GM23338 (cell line): ENCODE measurements at places on chromosomes 11 and 22.

GRCh38 chr11:92297567-92298553 is 73.2 kb downstream of the FAT3 start:
- DNase-seq = no peak

DNA sequence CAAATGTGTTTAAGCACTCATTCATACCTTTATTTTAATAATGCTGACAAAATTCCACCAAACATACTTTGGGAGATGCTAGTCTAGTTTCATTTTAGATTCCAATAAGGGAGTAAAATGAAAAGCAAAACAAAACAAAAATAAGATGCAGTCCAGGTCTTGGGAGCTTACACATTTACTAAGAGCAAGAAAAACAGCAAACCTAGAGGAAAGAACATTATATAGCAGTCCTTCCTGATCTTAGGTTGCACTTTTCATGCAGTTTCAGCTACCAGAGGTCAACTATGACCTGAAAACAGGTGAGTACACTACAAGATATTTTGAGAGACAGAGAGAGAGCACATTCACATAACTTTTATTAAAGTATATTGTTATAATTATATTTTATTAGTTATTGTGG is 1100.9 kb downstream of the DLG2 start:
- peak; percentile 36 for DNase-seq

- DNase-seq = peak; percentile 82
Observed at GRCh38 chr11:63918507-63919191, 1.7 kb upstream of the RCOR2 start.

DNA sequence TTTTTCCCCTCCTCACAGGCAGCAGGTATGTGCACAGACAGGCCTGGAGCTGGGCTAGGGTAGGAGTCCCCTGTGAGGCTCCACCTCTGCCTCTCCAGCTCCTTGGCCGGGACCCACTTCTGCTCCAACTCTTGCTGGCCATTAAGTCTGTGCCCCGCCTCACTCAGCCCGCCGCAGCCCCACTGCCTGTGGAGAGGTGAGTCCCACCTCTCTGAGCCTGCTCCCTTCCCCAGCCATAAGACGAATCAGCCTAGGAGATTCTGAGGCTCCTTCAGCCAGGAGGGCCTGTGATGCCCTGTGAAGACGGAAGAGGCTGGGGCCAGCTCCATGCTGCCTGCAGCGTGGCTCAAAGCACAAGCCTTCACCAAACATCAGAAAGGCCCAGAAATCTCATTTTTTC is 23.0 kb downstream of the TSKU start:
- DNase-seq = no peak

- no peak for DNase-seq
Observed at GRCh38 chr11:46235777-46236688, 41.4 kb upstream of the CREB3L1 start.

GRCh38 chr22:37022483-37023337 is 3.2 kb downstream of the MPST start:
- DNase-seq = no peak
